Stimulated activated CD8-positive, alpha-beta memory T cell treated with anti-CD3 and anti-CD28 coated beads, Interleukin-12 subunit alpha, Interleukin-12 subunit beta, amount 100 ng/mL, for 1 hour (primary cell): ENCODE measurements at places on chromosomes 1 and 21.

- DNase-seq = no peak
Measured at GRCh38 chr21:34065027-34065426, 8.4 kb upstream of the MRPS6 start.

- no peak for DNase-seq
Measured at GRCh38 chr1:108609483-108610049, 49.7 kb downstream of the EEIG2 start.

DNA sequence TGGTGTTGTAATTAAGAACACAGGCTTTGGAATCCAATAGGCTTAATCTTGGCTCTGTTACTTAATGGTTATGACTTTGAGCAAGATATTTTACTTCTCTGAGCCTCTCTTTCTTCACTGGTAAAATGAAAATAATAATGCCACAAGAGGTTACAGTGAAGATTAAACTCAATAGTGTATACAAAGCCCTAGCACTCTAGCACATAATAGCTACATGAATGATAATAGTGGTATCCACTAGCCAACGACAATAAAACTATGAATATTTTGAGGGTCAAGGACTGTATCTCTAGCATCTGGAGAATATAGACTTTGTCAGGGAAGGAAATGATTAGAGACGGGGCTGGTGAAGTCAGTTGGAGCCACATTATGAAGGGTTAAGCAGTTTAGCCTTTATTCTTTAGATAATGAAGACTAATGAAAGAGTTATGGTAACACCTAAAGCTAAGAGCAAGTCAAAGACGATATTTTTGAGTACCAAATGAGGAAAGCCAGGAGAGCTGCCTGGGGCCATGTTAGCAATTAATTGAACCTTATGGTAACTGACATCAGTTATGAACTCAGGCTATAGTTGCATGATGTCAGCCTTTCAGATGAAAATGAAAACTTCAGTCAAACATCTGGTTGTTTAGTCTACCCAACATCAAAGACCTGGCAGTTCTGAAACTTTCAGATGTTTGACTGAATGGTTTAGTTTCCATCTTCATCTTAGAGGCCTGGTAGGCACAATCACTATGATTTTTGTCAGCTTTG, 32.8 kb upstream of the RNF11 start:
- DNase-seq = no peak

GRCh38 chr1:112251766-112252506, 144.1 kb upstream of the CTTNBP2NL start:
- no peak for DNase-seq

- no peak for DNase-seq
Measured at GRCh38 chr21:44067011-44067839, 40.0 kb upstream of the PWP2 start.

DNA sequence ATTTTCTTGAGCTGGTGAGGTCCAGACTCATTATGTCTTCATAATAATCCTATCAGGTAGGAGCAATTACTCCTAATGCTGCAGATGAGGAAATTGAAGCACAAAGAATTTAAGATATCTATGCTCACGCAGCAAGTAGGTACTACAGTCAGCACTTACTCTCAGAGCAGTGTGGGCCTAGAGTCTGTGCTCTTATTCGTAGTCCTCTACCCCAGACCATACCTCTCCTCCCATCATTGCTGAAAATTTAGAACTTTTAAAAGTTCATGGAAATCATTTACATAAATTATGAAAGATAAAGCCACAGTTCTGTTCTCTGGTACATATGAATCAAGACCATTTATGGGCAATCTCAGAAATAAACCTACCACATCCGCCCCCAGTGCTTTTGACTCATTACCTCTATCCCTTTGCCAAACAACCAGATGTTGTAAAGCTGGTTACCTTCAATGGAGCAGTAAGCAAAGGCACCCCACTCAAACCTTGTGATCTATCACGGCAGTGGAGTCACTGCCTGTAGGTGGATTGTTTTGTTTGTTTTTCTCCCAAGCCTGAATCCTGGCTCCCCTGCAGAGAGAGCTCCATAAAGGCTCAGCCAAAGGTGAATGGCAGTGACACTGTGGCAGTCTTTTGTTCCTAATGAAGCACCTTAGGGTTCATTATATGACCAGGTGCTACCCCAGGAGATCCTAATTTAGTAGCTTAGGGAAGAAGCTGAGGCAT, 20.9 kb upstream of the MAN1A2 start:
- DNase-seq = no peak

GRCh38 chr1:167333124-167333523, 112.4 kb downstream of the POU2F1 start:
- DNase-seq = no peak

- DNase-seq = no peak
Measured at GRCh38 chr1:115064461-115064860, 24.8 kb downstream of the TSPAN2 start.

DNA sequence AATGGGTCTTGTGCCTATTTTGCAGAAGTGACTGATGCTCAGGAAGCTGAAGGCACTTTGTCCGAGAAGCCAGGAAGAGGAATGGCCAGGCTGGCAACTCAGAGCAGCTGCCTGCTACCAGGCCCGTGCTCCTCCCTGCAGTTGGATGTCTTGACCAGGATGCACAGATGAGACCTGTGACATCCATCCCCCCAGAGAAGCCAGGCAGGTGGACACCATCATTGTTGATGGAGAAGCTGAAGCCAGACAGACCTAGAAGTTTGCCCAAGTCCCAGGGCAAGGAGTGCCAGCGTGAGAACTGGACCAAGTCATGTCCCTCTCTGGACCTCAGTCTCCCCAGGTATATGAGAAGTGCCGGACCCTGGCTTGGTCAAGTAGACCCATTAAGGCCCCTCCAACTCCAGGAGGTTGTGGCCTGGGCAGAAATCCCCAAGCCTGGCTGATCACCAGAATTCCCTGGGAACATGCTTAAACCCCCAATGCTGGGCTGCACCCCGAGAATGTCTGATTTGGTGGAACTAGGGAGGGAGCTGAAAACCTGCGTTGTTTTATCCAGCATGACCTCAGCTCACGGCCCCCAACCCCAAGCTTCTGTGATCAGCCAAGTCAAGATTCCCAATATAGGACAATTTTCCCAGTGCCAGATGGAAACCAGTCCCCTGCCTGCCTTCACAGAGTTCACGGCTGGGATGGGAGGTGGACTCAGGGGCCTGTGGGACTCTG, 82.4 kb downstream of the CAMK2N1 start:
- DNase-seq = no peak

- DNase-seq = no peak
Measured at GRCh38 chr1:181655756-181656155, 172.4 kb downstream of the CACNA1E start.

DNA sequence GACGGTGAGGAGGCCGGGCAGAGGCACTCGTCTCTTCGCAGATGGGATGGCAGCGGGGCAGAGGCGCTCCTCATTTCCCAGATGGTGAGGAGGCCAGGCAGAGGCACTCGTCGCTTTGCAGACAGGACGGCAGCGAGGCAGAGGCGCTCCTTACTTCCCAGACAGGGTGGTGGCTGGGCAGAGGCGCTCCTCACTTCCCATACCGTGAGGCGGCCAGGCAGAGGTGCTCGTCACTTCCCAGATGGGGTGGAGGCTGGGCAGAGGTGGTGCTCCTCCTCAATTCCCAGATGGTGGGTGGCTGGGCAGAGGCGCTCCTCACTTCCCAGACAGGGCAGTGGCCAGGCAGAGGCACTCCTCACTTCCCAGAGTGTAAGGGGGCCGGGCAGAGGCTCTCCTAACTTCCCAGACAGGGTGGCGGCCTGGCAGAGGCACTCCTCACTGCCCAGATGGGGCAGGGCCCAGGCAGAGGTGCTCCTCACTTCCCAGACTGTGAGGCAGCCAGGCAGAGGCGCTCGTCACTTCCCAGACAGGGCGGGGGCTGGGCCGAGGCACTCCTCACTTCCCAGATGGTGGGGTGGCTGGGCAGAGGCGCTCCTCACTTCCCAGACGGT, 9.9 kb downstream of the TCHHL1 start:
- no peak for DNase-seq

- no peak for DNase-seq
Measured at GRCh38 chr1:224168859-224169380, 14.1 kb upstream of the DEGS1 start.

- no peak for DNase-seq
Measured at GRCh38 chr1:186154651-186155050, 220.4 kb downstream of the TPR start.

DNA sequence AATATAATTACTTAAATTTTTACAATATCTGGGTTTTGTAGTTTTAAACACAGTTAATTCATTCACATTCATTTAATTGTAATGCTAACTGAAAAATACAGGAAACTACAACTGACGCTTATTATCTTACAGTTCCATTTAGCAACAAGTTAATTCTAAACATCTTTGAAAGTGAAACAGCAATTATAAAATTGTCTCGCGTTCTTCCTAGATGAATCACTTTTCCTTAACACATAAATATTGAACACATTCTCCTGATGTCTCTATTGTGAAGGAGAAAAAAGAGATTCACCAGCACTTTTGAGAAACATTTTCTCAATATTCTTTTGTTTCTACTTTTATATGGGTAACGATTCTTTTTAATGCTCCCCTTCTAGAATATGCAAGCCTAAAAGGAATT, 6.4 kb downstream of the PTGFR start:
- DNase-seq = no peak

DNA sequence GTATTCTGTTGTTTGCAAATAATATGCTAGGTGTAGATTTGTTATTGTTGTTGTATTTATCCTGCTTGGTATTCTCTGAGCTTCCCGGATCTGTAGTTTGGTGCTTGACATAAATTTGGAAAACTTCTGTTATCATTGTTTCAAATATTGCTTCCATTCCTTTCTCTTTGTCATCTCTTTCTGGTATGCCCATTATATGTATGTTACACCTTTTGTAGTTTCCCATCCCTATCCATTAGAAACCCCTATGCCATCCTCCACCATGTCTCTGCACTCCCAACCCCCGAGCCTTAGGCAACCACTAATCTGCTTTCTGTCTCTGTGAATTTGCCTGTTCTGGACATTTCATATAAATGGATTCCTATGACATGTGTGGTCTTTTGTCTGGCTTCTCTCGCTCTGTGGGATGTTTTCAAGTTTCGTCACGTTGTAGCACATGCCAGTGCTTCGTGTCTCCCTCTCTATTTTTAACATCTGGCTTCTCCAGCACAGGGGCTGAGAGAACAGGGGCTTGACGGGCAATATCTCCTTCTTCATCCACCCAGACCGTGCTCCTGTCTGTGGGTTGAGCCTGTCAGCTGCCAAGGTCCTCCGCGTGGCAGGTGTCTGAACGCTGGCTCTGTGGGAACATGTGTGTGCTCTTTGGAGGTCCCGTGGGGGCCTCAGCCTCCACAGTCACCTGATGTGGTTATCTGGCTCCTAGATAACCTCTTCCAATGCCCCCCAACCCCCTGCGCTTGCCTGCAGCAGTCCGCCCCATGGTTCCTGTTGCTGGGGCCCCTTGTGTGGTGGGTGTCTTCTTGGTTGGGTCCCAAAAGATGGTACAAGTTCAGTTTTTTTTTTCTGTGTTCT, 32.8 kb upstream of the MAN1C1 start:
- no peak for DNase-seq

DNA sequence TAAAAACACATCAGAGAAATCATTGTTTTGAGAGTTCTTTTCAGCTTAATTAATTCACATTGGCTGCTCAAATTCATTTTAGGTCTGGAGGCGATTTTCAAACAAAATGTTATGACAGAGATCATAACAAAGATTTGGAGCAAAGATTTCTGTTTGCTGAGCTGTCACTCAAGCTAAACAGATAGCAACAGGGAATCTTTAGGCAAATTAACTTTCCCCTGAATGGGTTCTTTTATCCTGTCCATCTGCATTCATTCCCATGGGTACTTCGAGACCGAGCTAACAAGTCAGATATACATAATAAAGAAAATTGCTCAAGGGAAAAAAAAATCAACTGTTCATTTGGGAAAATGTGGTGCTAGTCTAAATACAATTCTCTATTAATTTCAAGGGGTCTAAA, 30.2 kb upstream of the CA6 start:
- no peak for DNase-seq

- no peak for DNase-seq
Measured at GRCh38 chr1:198889749-198890148, 250.9 kb downstream of the PTPRC start.

DNA sequence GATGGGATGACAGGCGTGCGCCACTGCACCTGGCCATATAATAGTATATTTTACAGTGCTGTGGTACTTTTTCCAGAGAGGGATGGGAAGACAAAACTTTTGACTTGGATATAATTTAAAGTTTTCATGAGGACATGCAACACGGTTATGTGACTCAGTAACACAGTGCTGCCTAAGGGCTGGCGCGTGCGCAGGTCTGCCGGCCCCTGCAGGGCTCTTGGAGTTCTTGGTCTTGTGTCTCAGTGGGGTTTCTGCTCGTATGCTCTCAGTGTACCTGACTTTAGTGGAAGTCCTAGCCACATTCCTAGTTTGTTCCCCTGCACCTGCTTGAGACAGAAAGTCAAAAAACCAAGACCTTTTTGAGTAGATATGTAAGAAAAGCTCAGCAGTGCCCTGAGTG, 27.5 kb upstream of the ATF3 start:
- no peak for DNase-seq

- no peak for DNase-seq
Measured at GRCh38 chr1:24945354-24946326, 15.6 kb upstream of the RUNX3 start.

- no peak for DNase-seq
Measured at GRCh38 chr1:62685431-62685859, 2.7 kb downstream of the DOCK7 start.

GRCh38 chr1:22971611-22972405, 858 bp downstream of the LACTBL1 start:
- no peak for DNase-seq

DNA sequence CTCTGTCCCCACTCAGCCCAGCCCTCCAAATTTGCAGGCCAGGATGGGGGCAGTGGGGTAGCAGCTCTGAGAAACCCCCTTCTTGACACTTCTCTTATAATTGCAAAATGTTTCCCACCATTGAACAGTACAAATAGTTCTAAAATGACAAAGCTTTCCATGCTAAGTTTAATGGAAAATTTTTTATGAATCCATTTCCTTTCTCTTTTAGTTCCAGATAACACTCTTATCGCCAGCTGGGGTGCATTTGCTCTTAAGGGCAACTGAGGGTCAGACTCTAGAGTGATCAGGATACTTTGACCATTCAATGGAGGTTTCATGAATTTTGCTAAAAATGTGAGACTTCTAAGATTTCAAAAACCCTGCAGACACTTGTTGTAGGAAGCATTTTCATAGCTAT, 29.9 kb downstream of the PIK3C2B start:
- DNase-seq = no peak
